ENCODE measurements at places on chromosomes 5 and 9.

DNA sequence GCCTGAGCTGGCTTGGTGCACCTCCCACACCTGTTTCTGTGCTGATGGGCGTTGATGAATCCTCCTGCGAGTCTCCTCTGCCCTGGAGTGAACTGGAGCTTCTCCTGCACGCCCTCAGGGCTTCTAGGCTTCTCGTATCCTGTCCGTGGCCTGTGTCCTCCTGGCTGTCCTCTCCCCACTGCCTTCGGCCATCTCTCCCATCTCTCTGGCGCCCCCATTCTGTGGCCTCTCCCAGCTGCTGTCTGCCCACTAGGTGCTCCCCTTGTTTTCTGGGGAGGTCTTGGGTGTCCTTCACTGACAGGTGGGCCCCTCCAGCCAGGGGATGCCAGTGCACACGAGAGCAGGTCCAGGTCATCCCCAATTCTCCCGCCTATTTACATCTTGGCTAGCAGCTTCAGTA, 28.8 kb downstream of the AHRR start:
- DNase-seq, result no peak

- no peak for DNase-seq
Observed at GRCh38 chr9:88378317-88378716, 9.9 kb upstream of the SPIN1 start.

- DNase-seq, result no peak
Observed at GRCh38 chr9:127917603-127918002, 762 bp upstream of the ST6GALNAC4 start.

DNA sequence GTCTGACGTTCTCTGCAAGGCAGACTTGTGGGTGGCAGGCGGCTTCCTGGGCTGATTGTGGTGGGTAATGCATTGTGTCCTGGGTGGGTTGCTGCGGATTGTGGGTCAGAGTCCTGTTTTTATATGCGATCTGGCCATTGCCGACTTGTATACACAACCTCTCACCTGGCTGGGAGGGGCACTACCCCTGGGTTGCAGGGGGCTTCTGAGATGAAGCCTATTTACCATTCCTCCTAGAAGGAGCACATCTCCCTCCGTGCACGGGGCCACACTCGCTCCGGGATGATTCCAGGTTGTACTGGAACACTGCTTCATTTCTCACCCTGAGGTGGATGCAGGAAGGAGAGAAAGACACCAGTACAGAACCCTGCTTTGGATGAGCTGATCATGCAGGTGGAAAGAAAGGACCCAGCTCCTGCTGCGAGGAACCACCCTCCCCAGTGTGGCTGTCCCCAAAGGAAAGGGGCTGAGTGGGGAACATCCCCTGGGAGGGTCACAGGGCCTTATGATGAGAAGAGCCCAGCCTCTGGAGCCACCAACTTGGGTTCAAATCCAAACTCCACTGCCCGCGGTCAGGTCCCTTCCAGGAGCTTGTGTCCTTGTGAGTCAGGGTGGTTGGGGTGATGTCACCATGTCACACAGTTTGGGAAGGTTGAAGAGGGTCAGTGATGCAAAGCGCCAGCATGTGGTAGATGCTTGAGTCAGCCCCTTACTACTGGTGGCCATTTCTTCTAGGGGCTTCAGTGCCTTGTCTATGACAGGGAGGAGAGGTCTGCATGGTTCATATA, 151.8 kb upstream of the COL5A1 start:
- DNase-seq, result no peak

DNA sequence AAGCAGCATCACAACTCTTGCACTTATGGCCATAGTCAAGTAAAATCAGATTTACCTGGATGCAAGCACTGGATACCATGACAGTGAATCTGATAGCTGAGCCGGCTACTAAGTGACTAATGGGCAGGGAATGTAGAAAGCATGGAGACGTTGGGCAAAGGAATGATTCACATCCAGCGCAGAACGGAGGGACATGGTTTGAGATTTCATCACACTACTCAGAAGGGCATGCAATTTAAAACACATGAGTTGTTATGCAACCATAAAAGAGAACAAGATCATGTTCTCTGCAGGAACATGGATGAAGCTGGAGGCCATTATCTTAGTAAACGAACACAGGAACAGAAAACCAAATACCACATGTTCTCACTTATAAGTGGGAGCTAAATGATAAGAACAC, 169.1 kb upstream of the PIK3R1 start:
- DNase-seq, result no peak

DNA sequence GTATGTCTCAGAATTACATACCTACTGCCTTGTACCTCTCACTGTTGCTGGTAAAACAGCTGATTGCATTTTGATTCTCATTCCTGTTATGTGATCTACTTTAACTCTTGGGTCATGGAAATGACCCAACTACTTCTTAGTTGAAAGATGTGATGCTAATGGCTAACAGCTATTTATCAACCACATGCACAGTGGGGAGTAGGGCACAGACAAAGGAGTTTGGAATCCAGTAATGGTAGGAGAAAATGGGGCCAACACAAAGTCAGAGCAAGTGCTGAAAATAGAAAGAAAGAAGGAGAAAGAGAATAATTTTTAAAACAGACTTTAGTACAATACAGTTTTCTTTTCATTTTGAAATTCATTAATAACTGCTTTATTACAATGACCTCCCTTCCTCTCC, 241.0 kb downstream of the PTPRD start:
- DNase-seq, result no peak

DNA sequence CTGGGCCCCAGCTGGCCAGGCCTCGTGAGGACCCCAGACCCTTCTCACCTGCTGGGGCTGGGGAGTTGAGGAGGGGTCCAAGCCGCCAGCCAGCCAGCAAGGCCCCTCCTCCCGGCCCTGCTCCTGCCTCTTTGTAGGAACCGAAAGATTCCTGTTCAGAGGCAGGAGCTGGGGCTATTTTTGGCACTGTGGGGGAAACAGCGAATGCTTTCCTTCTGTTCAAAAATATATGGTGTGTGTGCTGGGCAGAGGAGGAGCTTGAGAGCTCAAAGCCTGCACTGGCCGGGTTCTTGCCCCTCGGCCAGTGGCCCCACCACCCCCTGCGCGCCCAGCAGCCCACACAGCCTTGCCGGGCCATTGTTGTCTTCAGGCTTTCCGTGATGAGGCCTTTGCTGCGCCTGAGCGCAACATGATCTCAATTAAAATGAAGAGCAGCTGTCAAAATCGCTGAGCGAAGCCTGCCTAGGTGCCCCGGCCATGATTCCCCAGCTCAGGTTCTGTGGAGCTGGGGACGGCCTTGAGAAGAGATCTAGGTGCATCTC, 13.4 kb downstream of the NCS1 start:
- no peak for DNase-seq

- DNase-seq, result no peak
Observed at GRCh38 chr9:116381350-116381749, 227.8 kb downstream of the PAPPA start.

DNA sequence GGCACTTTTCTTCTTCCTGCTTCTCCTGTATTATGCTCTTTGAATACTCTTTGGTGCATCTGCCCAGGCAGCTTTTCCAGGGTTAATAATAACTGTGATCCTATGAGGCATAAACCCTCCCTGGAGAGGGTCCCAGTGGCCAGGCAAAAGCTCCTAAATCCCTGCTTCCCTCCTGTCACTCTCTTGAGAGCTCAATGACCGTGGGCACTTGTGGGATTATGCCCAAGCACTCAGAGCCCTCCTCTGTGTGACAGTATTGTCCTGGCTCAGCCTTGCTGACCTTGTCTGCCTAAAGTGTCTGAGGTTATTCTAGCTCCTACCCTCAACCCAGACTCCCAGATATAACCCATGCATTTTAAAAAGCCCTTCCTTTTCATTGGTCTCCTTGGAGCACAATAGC, 51.9 kb downstream of the GALNT10 start:
- no peak for DNase-seq

- DNase-seq, result no peak
Observed at GRCh38 chr5:132825834-132826391, 4.5 kb downstream of the SHROOM1 start.

DNA sequence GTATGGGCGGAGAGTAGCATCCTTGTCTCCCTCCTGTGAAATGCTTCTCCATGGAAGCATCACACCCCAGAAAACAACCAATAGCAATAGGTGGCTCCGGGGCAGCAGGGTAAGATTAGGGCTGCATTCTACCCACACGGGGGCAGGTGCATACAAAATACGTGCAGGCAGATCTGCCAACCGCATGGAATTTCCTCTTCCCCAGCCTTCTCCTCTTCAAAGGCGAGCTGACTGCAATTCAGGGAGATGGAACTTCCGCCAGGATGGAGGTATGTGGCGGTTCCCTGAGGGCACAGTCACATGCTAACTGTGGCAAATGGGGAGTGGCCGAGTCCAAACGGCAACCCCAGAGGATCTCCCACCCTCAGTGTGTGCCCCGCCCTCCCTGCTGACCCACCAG, 81.5 kb downstream of the LMNB1 start:
- DNase-seq, result no peak

GRCh38 chr9:127369428-127369827, 27.5 kb upstream of the SLC2A8 start:
- no peak for DNase-seq

- DNase-seq, result no peak
Observed at GRCh38 chr5:107919361-107919760, 248.6 kb upstream of the EFNA5 start.

DNA sequence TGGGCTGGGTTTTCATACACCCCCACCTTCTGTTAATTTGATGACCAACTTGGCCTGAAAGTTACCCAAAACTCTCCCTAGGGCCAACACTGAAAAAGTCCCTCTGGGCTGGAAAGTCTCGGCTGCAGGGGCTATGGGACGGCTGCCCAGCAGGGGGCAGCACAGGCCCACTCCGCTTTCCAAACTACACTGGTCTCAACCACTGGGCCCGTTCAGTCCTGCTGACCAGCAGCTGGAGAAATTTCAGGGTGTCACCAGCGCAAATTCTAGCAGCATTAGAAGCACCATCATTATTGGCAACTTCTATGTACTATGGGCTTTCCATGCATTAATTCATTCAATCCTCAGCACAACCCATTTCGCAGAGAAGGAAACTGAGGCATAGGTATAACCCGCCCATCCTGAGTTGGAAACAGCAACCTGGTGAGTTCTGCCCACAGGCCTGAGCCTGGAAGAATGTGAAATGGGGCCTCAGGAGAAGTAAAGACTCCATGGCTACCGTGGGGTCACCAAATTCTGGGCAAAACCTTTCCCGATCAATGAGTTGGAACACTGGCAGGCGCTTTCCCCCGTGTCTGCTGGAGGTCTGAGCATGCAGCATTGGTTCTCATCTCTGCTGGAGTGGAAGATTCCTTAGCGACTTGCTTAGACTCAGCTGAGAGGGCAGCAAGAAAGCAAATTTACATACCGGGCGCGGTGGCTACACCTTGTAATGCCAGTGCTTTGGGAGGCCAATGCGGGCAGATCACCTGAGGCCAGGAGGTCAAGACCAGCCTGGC, 9.7 kb downstream of the ORM2 start:
- peak; percentile 56 for DNase-seq

Measured in stimulated activated CD4-positive, alpha-beta T cell treated with anti-CD3 and anti-CD28 coated beads, Interleukin-1b, Interleukin-23, amount 100 ng/mL, for 4 hours (primary cell).